ENCODE measurements at places on chromosomes 13 and 19. TPM values are rescaled to one million over a fixed set of nuclear protein-coding genes. Genes with fewer than 3 reads are reported as not detected.

RNF17 gene
- 0.07 TPM for polyA plus RNA-seq

GRCh38 chr19:42255766-42256745 is 1.1 kb upstream of the ERF start:
- DNase-seq = peak; percentile 79

DNA sequence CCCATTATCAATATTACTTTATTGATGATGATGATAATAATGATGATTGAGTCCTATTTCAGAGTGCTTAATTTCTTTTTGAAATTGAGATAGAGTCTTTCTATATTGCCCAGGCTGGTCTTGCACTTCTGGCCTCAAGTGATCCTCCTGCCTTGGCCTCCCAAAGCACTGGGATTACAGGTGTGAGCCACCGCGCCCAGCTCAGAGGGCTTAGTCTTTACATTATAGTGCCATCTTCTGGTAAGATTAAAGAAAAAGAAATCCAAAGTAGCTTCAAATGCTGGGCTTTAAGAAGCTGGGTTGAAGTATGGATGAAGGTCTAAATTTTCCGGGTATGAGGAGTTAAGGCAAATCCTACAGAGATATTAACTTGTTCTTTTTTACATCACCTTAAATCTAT is 3.4 kb upstream of the ZNF333 start:
- no peak for DNase-seq

DNA sequence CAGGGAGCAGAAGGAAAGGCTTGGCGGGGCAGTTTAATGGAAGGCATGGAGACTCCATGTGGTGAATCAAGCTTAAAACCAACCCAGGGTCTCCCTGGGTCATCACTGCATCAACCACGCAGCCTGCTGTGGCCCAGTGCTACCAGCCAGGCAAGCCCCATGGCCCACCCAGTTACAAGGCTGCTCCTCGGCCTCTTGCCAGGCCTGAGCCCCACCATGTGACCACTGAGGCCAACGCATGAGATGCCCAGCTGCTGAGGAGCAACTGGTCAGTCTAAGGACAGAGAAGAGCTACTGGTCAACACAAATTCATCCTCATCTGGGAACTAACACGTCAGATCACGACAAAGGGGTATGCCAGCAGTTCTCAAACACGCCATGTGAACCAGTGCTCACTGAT is 15.4 kb upstream of the KPTN start:
- no peak for DNase-seq

REEP6 gene
- 7.6 TPM for polyA plus RNA-seq

YJEFN3 gene
- 3.6 TPM for polyA plus RNA-seq

GRIN2D gene
- polyA plus RNA-seq = 0.26 TPM

GRCh38 chr19:28301961-28302360 is 911.0 kb downstream of the UQCRFS1 start:
- no peak for DNase-seq

DNA sequence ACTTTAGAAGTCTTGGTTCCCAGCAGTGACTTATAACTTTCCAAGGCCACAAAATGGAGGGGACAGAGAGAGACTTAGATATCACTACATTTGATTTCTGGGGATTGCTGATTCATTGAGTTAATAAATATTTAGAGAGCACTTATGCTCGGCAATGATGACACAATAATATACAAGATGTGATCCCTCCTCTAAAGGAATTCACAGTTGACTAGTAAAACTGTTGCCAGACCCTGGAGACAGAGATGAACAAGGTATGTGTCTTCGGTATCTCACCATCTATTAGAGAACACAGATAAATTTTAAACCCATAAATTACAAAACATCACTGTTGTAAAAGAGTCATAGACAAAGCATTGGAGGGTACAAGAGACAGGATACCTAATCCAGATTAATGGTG is 437.5 kb downstream of the FOXO1 start:
- DNase-seq = no peak

HPN gene
- polyA plus RNA-seq = 41.4 TPM

DNA sequence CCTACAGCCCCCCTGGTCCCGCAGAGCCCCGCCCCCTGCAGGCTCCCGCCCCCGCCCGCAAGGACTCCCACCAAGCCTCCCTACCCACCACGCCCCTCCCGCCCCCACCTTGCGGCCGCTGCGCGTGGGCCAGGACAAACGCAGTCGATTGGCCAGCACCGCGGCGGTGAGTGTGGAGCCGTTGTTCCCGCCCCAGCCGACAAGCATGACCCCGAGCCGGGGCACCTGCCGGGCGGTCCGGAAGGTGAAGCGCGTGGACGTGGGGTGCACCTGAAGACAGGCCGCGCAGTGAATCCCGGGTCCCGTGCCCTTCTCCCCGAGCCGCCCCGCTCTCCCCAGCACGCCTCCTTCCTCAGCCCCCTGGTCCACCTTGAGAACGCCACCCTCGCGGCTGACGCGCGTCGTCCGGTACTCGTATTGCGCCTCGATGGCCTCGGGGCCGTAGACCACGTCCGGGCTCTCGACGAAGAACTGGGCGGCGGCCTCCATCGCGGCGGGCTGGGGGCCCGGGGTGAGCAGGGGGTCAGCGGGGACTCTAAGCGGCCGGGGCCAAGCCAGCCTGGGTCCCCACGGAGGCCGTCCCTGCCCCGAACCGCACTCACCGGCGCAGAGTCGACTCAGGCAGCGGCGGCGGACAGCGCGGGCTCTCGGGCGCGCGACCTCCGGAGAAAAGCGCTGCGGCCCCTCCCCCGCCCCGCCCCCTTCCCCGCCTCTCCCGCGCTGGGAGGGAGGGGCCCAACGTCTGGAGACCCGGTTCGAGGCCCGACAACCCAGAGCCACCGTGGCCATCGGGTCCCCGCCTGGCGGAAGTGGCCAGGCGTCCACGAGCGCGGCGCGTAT is at the start of gene ISYNA1:
Gene ISYNA1 (minus strand): TSS at position 643 of the 840 bp plus-strand sequence. CDS start 154 bp downstream, at position 489.
- DNase-seq = peak; percentile 74

CGB2 gene
- not detected for polyA plus RNA-seq

GRCh38 chr19:3975144-3975543 is 4.2 kb upstream of the DAPK3 start:
- no peak for DNase-seq

RGS9BP gene
- 0.14 TPM for polyA plus RNA-seq

Data from lung (tissue), 17 donors.